ENCODE measurements at places on chromosomes 13 and 19.

- DNase-seq = no peak
Measured at GRCh38 chr13:99347335-99347878, 40.2 kb upstream of the GPR183 start.

DNA sequence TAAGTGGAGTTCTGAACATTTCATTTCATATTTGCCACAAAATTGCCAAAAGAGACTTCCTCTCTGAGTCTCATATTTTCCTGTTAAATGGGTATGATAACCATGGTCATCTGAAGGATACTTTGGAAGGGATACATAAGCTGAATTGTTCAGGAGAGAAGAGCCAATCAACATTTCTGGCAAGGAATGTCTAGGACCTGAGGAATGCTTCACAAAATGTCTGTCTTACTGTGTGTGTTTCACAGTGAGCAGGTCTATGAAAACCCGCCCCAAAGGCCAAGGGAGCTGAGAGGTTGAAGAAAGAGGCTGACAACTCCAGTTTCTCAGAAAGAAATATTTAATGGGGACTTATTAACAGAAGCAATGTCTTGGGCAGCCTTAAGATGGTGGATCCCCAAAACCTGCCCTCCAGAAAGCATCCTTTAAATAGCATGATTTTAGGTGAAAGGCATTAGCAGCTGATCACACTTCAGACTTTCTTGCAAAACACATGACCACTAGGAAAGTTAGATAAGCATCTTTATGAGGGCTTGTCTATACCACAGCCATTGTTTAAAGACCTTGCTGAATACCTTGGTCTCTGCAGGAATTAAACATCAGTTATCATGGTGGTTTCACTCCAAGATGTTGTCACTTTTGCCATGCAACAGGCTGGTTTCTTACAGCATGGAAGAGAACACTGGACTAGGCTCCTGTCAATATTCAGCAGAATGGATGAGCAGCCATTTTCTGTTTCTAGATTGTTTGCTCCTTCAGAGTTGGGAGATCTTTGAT is 78.9 kb downstream of the TNFSF11 start:
- no peak for DNase-seq

- no peak for DNase-seq
Measured at GRCh38 chr13:72379581-72379980, 347.8 kb downstream of the MZT1 start.

DNA sequence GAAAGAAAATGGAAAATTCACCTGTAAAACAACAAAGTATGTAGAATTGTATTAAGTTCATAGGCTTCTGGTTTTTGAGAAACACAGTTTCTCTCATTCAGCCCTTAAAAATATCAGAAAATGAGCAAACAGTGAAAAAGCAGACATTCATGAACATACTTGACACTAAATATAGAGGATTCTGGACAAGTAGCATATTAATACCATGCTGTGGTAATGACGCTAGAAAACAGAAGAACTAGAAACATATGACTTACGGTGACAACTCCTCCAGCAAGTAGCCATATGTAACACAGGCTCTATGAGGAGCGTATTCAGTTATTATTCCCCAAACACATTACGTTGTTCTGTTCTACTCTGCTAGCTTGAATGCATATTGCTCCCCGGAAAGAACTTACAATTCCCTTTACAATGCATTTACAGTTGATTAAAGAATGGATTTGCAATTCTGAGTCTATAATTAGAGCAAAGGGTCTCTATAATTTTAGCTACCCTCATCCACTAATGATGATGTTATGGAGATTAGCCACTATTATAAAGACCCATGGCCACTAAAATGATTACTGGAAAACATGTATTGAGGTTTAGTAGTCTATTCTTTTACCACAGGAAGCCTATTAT is 672.1 kb downstream of the EFNB2 start:
- no peak for DNase-seq

- peak; percentile 3 for DNase-seq
Measured at GRCh38 chr13:43285933-43286597, 262.7 kb downstream of the DNAJC15 start.

DNA sequence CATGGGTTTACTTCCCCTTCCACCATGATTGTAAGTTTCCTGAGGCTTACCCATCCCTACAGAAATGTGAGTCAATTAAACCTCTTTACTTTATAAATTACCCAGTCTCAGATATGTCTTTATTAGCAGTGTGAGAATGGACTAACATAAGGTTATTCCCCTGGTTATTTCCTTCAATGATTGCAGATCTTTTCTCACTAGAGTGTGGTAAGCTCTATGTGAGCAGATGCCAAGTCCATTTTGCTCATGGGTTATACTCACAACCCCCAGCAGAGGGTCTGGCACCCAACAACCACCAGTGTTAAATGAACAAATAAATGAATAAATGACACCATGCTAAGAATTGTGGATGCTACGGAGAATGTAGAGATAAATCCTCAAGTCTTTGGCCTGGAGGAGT is 472.8 kb downstream of the LIG4 start:
- no peak for DNase-seq

DNA sequence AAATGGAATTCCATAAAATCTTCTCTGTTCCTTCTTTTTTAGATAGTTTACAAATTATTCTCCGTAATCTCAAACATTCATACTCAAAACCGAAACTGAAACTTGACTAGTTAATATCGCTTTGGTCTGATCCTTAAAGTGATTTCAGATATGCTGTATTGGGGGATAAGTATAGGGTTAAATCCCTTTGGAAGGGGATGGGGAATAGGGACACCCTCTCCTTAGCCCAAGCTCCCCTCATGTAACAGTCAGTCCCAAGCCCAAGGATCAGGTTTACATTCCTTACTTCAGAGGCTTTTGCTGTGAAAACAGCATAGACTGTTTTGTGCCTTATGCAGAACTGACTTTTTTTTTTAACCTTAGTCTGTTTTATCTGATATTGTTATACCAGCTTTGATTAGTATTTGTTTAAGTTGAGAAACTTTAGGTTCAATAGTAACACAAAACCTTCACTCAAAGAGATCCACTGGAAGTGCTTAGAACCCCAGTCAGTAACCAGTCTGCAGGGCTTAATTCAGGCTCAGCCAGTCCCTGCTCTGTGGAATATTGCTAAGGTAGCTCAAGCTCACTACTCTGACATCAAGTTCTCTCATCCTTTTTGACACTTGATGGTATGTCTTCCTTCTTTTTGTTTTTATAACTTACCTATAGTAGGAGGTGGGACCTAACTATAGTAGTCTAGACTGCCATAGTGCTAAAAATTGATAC is 10.5 kb downstream of the CDADC1 start:
- DNase-seq = no peak

- DNase-seq = no peak
Measured at GRCh38 chr13:20940083-20940482, 37.5 kb upstream of the XPO4 start.

GRCh38 chr13:42680748-42681147 is 100.6 kb upstream of the FAM216B start:
- no peak for DNase-seq

GRCh38 chr13:37001921-37002250 is 1.3 kb downstream of the EXOSC8 start:
- DNase-seq = no peak

GRCh38 chr13:56396318-56396717 is 744.4 kb upstream of the PRR20A start:
- no peak for DNase-seq

- DNase-seq = no peak
Measured at GRCh38 chr19:50501186-50501567, 9.8 kb downstream of the JOSD2 start.

- DNase-seq = no peak
Measured at GRCh38 chr19:9966448-9966847, 30.1 kb upstream of the OLFM2 start.

DNA sequence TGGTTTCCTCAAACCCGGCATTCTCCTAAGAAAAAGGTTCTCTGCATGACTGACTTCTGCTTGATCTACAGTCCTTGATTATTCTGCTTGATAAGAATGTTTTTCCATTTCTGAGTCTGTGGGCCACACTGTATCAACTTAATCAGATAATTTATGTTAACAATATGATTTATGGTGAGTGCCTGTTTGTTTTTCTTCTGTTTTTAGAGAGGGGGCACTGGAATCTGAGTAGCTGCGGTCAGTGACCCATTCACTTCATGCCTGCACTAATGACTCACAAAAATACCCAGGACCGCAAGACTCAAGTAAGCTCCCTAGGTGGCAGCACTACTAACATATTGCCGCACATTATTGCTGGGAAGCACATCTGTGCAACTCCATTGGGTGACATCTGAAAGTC is 542.3 kb upstream of the ATXN8OS start:
- DNase-seq = peak; percentile 88

GRCh38 chr13:21894703-21895699 is 224.1 kb downstream of the FGF9 start:
- DNase-seq = no peak

- no peak for DNase-seq
Measured at GRCh38 chr19:56301886-56302620, 12.6 kb downstream of the ZSCAN5A start.

GRCh38 chr19:41373993-41374392 is 2.3 kb upstream of the TMEM91 start:
- DNase-seq = no peak

- peak; percentile 73 for DNase-seq
Measured at GRCh38 chr13:48210178-48210577, 22.8 kb upstream of the ITM2B start.

DNA sequence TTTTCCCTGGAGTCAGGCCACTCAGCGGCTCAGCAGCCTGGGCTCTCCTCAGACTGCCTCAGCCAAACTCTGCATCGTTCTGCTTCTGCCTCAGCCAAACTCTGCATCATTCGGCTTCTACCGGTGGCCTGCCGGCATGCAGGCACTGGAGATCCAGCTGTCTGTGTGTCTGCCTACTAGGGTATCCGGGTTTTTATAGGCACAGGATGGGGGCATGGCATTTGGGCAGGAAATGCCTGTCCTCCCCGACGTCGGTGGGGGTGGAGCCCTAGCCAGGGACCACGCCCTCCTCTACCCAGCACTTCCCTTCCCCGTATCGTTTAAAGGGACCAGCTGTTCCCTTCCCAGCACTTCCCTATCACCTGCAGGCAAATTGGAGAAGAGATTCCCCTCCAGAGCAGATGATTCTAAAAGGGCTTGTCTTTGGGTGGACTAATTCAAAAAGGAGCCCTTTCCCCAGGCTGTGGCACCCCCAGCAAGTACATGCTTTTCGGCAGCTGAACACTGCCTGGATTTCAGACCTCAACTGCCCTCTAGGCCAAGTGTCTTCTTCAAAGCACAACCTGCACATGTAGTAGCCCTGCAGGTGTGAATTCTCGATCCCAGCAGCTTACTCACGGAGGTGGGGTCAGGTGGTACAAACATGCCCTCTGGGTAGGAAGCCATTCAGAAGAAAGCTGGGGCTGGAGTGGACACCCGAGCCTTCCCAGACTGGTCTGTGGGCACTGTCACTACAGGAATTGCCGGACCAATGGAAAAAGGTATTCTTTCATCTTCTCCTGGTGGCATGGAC is 25.4 kb upstream of the GPR12 start:
- no peak for DNase-seq

DNA sequence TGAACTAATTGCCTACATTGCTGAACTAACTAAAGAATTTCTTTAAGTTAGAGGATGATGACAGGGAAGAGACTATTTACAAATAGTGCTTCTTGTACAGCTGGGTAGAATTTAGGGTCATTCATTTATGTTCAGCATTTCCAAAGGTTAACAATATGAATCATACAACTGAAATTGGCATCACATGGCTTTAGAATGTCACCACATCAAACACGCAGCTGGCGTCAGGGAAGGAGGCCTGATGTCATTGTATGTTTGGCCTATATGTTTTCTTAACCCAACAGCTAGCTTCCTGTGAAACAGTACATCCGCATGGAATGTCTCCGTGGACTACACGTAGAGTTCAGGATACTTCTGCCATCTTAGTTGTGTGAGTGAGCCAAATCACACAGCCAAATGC is 99.0 kb upstream of the TNFSF11 start:
- DNase-seq = no peak

DNA sequence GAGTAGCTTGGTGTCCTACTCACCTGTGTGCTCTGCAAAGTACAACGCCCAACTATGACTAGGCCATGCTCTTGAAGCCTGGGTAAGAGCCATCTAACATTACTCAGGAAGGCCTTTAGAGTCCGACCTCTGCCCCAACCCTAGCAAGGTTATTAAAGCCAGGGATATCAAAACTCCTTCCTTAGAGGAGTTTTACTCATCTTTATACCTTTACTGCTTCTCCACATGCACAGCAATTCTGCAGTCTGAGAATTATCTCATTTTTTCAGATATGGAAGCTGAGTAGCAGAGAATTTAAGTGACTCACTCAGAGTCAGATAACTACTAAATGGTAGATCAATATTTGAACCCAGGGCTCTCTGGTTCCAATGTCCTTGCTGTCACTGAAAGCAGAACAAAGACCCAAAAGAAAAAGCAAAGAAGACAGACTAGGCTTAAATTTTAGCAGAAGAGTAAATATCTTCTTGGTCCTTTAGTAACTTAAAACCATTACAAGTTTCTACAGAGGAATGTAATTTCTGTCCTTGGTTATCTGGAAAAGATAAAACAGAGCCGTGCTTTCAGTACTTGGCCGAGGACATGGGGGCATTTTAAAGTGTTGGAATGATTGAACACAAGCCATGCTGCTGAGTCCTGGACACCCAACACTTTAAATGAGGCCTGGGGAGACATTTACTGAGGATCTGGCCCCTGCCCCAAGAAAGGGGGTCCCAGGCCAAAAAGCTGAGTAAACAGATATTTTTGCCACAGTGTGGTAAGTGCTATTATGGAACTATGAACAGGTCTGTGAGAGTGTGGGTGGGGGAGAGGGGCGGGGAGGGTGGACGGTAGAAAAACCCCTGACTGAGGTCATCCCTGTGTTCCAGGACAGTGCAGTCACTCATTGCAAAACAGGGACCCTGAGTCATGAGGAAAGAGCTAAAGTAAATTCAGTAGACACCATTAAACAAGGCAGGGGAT is 18.4 kb upstream of the KPNA3 start:
- DNase-seq = peak; percentile 34

DNA sequence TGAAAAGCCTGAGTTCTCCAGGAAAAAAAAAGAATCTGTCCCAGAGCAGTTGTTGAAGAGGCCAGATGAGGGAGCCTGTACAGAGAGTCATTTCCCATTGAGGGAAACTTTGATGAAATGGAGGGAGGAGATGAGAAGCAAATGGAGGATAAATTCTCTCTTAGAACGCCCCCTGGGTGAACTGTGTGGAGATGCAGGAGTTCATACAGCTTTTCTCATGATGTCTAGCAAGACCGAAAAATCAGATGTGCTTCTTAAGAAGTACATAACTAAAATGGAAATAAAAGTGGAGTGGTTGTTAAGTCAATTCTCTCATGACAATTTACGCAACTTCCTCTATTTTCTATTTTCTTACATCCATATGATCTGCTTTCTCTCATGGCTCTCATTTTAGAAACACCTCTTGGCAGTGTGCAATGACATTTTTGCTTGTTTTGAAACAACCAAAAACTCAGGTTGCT is 1263.1 kb downstream of the PCDH9 start:
- DNase-seq = peak; percentile 13

- DNase-seq = no peak
Measured at GRCh38 chr19:49861541-49862378, 5.6 kb downstream of the PNKP start.
